Kidney (tissue), 22 donors: ENCODE measurements at places on chromosomes 12 and 14. TPM values are rescaled to one million over a fixed set of nuclear protein-coding genes. Genes with fewer than 3 reads are reported as not detected.

The DTD2 gene
- polyA plus RNA-seq: 7.7 TPM

The CD69 gene
- polyA plus RNA-seq: 2.2 TPM

GRCh38 chr14:95290871-95291431, 28.8 kb downstream of the CLMN start:
- peak; percentile 41 for DNase-seq

The TAS2R13 gene
- not detected for polyA plus RNA-seq

- peak; percentile 86 for DNase-seq
Observed at GRCh38 chr12:81077686-81078441, at the start of gene ACSS3. Gene ACSS3 (plus strand): TSS chr12:81078079. CDS start chr12:81078121, 42 bp downstream.

- DNase-seq: no peak
Observed at GRCh38 chr12:64720884-64721283, 38.3 kb downstream of the GNS start.

The SELPLG gene
- 3.7 TPM for polyA plus RNA-seq

GRCh38 chr12:4562034-4562657, at the start of gene DYRK4:
Gene DYRK4 (plus strand): TSS chr12:4562208. CDS start chr12:4562246, 38 bp downstream.
- DNase-seq: peak; percentile 93

DNA sequence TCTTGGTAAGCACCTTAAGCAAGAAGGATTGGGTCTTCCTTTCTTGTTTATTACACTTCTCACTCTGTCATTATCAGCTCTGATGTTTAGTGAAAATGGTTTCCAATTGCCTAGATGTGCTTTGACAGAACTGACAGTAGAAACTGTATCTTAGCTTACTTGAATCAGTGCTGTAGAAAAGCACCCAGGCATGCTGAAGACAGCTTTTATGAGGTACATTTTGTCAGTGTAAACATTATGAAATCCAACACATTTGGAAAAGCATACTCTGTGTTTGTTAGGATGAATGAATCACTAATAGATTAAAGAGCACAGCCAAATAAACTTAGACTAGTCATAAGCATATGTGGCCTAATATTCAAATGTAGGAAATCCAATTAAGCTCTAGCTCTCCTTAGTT, 290.2 kb upstream of the NPAS3 start:
- no peak for DNase-seq

DNA sequence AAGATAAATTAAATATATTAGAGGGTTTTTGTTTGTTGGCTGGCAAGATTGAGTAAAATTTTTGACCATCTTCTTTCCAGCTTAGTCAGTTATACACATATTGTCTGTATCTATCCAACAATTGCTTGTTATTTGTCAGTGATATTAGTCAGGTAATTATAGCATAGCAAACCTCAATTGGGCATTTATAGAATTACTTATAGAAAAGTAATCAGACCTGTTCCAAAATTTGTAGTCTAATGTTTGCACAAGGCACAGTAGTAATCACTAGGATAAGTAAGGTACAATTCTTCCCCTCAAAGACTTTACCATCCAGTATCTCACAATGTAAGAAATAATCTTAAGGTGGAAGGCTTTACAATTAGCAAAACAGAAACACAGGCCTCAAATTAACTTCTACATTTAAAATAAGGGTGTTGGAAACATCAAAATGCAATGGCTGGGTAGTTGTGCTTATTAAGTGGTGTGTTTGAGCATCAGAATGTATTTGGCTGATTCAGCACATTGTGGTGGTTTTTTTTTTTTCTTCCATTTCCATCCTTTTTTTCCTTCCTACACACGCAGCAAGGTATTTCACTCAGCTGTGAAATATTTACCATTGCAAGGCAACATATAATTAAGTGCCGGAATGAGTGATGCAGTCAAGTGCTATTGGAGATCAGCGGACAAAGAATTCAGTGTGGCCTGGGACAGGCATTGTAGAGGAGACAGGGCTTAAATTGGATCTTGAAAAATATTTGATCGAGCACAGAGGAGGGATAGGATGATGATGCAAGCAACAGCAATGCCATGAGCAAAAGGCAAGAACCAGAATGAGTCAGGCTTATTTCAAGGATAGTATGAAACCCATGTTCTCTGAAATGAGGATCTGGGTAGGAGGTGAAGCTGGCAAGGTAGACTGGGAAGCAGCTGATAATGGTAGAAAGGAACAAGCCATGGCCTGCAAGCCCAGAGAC, 178.2 kb downstream of the AKAP6 start:
- DNase-seq: no peak

GRCh38 chr14:52350445-52350844, 36.3 kb downstream of the PTGER2 start:
- DNase-seq: no peak

- DNase-seq: no peak
Observed at GRCh38 chr12:77686760-77687159, 143.9 kb upstream of the NAV3 start.

GRCh38 chr12:121170611-121171260, 38.1 kb downstream of the P2RX7 start:
- DNase-seq: no peak

DNA sequence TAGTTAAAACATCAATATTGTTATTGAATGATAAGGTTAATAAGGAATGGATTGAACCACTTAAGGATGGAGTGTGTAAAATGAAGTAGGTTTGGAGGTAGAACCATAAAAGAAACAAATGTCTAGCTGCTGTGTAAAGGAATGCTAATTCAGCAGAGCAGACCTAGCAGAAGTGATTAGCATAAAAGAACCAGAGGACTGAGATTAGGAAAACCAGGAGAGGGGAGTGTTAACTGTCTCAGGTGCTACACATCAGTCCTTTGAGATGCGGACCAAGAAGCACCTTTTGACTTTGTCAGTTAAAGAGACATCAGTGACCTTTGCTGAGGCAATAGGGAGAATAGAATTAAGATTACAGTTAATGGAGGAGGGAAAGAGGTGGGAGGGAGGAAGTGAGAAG, 84.5 kb downstream of the PLEKHA5 start:
- no peak for DNase-seq

GRCh38 chr14:75811872-75812499, 150.9 kb downstream of the TTLL5 start:
- DNase-seq: peak; percentile 31

- DNase-seq: no peak
Observed at GRCh38 chr14:92792885-92793284, 1.2 kb upstream of the GOLGA5 start.

- no peak for DNase-seq
Observed at GRCh38 chr12:57341275-57341990, 89.4 kb downstream of the R3HDM2 start.

The RIMBP2 gene
- polyA plus RNA-seq: 2.8 TPM

GRCh38 chr14:76375484-76375883, 453 bp upstream of the ESRRB start:
- no peak for DNase-seq

DNA sequence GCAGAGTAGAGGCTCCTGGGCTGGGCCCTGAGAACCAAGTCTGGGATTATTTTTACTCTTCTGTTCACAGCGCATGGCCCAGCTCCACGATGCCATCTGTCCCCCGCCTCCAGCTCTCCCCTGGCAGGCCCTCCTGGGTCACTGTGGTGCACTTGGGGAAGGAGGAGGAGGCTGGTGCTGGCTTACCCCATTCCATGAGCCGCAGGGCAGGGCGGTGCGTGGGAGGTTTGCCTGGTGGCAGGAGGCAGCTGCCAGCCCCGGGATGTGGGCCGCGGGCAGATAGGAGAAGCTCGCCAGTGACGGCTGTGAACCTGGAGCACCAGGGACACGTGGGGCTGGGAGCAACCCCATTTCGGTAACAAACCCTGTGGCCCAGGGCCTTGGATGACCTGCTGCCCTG, 23.2 kb downstream of the TEAD4 start:
- DNase-seq: no peak

DNA sequence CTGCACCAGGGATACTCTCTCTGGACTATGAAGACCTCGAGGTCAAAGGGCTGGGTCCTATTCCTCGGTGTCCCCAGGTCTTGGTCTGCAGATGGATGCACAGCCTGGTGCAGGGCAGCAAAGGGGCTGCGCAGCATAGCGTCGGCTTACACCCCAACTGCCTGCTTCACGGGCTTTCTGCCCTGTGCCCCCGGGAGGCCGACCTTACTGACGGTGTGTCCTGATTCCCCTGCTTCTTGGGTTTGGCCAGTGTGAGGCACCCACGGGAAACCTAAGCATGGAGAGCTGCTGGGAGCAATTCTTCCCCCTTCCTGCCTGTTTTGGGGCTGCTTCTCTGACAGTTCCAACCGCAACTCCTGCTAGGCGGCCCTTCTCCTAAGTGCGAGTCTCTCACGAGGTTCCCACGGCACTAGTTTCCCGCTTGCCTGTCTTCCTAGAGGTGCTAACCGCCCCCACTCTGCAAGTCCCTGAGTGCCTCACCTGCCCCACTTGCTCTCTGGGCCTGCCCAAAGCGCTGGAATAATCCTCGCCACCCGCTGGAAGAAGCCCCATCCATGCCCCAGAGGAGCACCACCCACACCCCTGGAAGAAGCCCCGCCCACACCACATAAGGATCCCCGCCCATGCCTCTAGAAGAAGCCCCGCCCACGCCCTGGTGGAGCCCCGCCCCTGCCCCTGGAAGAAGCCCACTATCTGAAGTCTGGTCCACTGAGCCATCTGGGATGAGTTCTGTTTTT, 54.0 kb downstream of the PRIMA1 start:
- DNase-seq: peak; percentile 35

DNA sequence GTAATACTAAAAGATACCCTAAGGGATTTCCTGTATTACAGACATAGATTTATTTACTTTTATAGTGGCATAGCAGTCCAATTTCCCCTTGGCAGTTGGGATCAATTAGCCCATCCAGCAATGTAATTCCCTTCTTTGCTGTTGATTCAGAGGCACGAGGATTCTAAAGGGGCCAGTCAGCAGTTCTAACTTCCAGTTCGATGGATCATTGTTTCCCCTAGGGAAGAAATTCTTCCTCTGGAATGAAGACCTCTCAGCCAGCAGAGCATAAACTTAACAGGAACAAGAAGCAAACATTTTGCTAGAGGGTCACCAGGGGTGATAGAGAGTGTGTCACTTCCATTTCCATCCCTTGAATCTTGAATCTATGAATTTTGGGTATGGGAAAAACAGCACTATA, 395.7 kb upstream of the NOVA1 start:
- no peak for DNase-seq

The ENDOU gene
- polyA plus RNA-seq: 0.28 TPM

The FGF23 gene
- polyA plus RNA-seq: not detected

DNA sequence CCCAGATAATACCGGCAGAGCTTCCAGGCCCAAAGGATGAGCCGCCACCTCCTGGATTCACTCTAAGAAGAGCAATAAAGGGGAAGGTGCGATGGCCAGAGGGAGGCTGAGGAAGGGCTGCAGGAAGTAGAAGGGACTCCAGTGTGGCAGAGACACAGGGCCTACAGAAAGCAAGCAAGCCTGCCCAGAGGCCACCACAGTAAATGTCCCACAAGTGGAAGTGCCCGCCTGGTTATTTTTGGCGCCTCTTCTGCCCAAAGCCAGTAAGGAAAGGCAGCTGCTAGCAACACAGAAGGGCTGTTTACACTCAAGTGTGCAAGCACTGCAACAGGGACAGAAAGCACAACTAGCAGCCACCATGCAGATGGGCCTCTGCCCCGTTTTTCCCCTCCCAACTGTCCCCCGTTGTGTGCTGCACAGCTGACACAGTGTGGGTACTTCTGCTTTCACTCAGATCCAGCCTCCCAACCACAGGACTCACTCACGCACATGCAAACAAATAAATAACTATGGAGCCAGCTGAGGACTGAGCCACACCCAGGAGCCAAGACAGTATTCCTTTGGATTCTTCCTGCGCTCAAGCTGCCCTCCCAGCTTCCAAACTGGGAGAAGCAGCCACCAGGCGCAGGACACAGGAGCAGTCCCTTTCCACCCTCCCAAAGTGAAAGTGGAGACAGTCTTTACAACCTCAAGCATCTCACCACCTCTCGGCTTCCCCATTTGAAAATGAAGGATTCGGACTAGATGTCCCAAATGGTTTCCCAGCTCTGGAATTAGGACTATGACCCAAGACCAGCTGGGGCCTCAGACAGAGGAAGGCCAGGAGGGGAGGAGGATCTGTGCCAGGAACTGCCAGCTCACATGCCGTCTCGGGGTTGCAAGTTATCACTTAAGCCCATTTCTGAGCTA, 40.0 kb upstream of the PNMA1 start:
- no peak for DNase-seq

- DNase-seq: no peak
Observed at GRCh38 chr14:61222388-61222787, 58.8 kb downstream of the TMEM30B start.

- DNase-seq: no peak
Observed at GRCh38 chr12:49794811-49795653, 33.2 kb downstream of the NCKAP5L start.

DNA sequence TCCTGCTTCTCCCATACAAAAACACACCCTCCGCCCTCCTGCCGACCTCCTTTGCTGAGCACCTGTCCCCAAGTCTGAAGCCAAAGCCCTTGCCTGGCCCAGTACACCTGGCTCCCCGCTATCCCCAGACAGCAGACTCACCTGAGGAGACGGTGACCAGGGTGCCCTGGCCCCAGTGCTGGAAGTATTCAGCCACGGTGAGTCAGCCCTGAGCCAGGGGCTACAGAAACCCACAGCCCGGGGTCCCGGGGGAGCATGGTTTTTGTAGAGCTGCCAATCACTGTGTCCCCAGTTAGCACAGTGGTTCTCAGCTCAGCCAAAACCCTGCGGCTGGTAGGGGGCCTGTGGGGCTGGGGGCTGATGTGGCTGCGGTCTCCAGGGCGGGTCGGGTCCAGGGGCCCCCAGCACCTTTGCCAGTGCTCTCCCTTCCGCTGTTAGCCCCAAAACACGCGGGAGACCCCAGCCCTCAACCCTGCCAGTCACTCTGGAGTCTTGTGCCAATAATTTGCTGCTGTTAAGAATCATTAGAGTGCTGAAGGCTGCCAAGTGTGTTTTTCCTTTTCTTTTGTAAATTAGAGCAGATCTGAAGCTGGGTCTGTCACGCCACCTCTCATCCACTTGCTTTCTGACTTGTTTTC, 339.0 kb downstream of the TMEM121 start:
- DNase-seq: no peak

The RAB3IP gene
- 58.4 TPM for polyA plus RNA-seq

The IL22 gene
- polyA plus RNA-seq: not detected

- peak; percentile 60 for DNase-seq
Observed at GRCh38 chr12:70741256-70741655, 104.0 kb upstream of the PTPRB start.

The OTX2 gene
- not detected for polyA plus RNA-seq

DNA sequence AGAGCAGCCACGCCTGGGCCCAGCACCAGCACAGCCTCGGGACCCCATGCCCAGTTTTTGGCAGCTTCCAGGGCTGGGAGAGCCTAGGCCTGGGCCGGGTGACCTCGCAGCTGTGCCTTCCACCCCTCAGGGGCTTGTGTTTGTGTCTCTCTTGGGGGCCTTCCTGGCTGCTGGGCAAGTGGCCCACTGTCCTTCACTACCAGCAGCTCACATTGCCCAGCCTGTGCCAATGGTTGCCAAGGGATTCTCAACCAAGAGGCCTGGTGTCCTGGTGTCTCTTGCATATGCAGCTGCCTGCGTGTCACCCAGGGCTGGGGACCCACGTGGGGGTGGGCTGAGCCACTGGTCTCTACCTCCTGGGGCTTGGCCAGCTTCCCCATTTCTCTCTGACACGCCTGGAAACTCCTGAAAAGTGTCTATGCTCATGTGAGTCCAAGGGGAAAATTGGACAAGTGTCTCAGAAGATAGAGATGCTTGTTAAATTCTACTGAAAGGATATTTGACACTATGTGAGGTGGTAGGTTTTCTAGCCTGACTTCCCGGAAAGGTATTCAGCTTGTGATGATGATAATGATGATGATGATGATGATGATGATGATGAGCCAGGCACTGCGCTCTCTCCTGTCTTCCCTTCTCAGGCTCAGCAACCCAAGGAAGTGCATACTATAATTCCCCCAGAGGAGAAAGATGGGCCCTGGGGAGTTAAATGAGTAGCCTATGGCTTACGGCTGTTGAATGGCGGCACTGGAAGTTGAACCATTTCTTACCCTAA, 48.8 kb upstream of the ESRRB start:
- no peak for DNase-seq
